Activated CD4-positive, alpha-beta T cell treated with anti-CD3 and anti-CD28 coated beads for 4 hours (primary cell): ENCODE measurements at places on chromosomes 3 and 15.

DNA sequence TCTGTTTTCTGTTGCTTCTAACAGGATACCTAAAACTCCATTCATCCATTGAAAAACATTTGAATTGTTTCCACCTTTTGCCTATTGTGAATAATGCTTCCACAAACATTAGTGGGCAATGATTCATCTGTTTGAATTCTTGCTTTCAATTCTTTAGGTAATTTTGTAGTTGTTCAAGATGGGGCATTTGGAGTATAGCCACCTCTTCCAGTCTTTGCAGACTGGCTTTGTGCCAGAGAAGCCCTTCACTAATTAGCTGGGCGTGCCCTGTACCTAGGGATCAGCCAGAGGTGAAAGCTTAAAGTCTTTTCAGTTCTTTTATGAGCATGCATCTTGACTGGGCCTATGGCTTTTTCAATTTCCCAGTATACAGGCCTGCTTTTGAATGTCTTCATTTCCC lies 10.9 kb downstream of the RTP1 start:
- DNase-seq: no peak

- DNase-seq: no peak
These were observed 11.9 kb upstream of the LRRC15 start for GRCh38 chr3:194381460-194381875.

- DNase-seq: no peak
These were observed 163.3 kb upstream of the IL12A start for GRCh38 chr3:159825216-159825854.

GRCh38 chr3:114408736-114409670 lies 115.2 kb downstream of the TIGIT start:
- no peak for DNase-seq

GRCh38 chr3:86046436-86047136 lies 944.4 kb downstream of the VGLL3 start:
- DNase-seq: no peak

GRCh38 chr15:27725731-27726130 lies 373.4 kb downstream of the OCA2 start:
- DNase-seq: no peak

GRCh38 chr3:190016966-190017365 lies 103.7 kb downstream of the P3H2 start:
- no peak for DNase-seq

- DNase-seq: no peak
These were observed 78.1 kb upstream of the XCR1 start for GRCh38 chr3:46105306-46105919.

- no peak for DNase-seq
These were observed 8.6 kb downstream of the SEMA6D start for GRCh38 chr15:47725906-47726305.

- DNase-seq: no peak
These were observed 292.9 kb upstream of the NR2F2 start for GRCh38 chr15:96037584-96037983.

- no peak for DNase-seq
These were observed 18.4 kb downstream of the PLA1A start for GRCh38 chr3:119616056-119616455.

GRCh38 chr3:50340448-50341329 lies at the start of gene RASSF1:
Gene RASSF1 (minus strand): TSS chr3:50340836. CDS start chr3:50340805, 31 bp downstream.
- DNase-seq: peak; percentile 54

DNA sequence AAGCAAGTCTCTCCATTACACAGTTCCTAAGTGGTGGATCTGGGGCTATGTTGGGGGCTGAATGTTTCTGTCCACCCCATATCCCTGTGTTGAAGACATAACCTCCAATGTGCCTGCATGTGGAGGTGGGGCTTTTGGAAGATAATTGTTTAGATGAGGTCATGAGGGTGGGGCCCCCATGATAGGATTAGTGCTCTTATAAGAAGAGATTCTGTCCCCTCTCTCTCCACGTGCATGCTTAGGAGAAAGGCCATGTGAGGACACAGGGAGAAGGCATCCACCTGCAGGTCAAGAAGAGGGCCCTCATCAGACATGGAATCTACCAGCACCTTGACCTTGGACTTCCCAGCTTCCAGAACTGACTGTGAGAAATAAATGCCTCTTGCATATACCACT lies 231.0 kb upstream of the CHRNA7 start:
- no peak for DNase-seq

GRCh38 chr15:96693990-96694517 lies 363.6 kb downstream of the NR2F2 start:
- no peak for DNase-seq

DNA sequence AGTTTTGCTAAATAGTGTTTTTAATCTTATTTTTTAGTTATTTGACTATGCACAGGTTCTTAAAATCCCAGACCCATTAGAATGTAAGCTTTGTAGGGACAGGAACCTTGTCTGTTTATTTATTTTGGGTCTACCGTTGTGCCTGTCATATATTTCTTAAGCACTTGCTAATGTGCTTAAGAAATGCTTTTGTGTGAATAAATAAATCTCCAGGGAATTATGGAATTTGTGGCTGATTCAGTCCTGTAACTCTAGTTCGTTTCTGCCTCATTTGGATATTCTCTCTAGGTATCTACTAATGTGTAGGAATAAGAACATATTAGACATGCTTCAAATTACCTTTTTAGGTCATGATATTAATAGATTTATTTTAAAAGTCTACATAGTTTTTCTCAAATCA lies 161.6 kb downstream of the LPP start:
- no peak for DNase-seq

DNA sequence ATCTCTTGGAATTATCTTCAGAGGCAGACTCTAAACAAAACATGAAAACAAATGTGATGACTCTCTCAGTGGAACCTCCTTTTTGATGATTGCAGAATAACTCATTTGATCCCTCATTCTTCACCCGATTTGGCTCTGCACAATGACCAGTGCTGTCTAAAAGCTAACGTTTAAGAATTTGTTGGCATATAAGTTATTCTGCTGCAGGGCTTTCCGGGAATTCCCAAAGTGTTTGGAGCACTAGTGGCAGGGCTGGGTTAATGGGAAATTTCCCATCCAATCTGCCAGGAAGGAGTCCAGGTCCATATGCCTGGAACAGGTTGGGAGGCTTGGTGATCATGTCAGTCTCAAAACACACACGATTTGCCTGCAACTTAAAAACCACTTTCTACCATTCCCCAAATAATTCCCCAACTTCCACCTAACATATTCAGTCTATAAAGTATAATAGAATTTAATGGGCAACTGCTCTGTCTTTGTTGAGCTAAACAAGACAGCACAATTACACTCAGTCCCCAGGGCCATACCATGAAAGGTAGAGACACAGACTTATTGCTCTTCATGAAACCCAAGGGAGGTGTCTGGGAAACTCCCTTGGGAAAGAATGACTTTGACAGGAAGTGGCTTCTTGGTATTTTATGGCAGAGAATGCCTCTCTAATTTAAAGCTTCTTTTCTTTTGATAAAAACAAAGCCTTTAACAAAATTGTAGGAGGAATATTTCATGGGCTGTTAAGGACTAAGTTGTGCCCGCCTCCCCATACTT lies 38.0 kb downstream of the ARRDC4 start:
- no peak for DNase-seq

GRCh38 chr15:75202251-75203016 lies 752 bp downstream of the C15orf39 start:
- DNase-seq: peak; percentile 79

DNA sequence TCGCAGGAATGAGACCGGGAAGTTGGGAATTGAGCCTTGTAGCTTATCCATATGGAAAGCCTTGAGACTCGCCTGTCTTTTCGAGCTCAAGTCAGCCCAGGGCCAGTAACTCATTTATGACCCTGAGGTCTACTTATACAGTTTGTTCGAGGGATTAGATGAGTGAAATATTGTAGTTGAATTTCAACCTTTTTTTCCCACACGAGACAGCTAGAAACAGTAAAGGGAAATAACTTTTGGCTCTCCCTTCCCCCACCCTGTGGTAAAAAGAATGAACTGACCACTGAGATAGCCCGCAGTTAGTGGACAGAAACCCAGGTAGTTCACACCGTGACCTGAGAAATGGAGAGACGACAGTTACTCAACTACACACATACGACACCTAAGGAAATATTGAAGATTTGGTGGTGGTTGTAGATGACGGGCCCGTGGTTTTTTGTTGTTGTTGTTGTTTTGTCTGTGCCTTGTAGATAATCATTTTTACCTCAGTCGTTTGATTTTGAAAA lies 841 bp downstream of the EIF3J start:
- no peak for DNase-seq

GRCh38 chr15:38129531-38130204 lies 123.0 kb upstream of the SPRED1 start:
- no peak for DNase-seq

DNA sequence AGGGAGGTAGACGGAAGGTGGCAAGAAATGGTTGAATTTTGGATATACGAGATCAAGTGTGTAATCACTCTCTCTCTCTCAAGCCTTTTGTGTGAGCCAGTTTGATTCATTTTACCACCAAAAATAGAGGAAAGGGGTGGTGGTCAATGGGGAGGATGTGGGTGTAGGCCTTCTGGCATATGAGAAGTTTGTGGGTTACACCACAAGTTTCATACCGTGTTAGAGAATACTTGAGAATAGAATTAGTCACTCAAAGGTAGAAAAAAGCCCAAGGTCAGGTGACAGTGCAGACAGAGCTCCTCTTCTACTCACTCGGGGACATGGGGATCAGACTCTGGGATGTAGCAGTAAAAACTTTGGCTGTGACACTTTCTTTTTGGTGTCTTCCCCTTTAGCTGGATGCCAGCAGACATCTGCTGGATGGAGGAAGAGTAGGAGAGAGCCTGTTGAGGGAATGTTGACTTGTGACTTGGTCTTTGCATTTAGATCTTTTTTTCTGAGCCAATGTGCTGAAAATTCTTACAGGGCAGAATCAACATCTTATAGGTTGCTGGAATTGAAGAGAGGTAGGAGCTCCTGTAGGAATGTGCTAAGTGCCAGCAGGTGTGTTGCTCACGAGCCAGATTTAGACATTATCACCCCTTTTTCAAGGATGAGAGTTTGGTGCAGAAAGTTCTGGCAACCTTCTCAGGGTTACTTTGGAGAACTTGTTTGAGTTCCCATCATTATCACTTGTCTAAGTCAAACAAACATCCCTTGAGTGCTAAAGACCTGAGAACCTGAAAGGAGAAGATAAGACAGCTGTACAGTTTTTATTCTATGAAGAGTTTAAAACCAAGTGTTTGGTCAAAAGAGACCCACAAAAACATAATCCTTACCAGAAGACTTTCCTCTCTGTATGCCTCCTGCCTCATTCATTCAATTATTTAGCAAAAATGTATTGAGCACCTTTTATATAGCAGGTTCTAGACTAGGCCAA lies 43.9 kb upstream of the RYK start:
- peak; percentile 52 for DNase-seq

- DNase-seq: no peak
These were observed 978.1 kb upstream of the ALCAM start for GRCh38 chr3:104388619-104389018.

GRCh38 chr15:26069231-26069641 lies 206.1 kb upstream of the ATP10A start:
- no peak for DNase-seq

GRCh38 chr3:9715764-9716437 lies 12.3 kb downstream of the CPNE9 start:
- DNase-seq: peak; percentile 23

DNA sequence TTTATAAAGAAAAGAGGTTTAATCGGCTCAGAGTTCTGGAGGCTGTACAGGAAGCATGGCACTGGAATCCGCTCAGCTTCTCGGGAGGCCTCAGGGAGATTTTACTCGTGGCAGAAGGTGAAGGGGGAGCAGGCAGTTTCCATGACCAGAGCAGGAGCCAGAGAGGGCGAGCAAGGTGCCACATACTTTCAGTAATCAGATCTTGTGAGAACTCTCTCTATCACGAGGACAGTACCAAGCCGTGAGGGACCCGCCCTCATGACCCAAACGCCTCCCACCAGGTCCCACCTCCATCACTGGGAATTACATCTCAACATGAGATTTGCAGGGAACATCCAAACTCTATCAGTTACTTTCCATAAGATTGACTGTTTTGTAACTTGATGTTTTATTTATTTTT lies 70.7 kb upstream of the SYN2 start:
- no peak for DNase-seq

DNA sequence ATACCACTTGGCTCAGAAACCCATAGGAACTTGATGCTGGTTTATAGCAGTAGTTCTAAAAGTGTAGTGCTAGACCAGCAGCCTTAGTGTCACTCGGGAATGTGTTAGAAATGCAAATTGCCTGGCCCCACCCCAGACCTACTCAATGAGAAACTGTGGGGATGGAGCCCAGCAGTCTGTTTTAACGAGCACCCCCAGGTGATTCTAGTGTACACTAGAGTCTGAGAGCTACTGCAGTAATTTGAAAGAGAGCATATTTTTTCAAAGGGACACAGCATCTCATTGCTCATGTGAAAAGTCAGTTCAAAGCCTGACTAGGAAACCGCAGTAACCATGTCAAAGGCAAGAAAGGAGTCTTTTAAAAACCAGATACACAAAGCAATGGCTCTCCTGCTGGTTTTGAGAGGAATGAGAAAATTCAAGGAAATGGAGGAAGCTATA lies 313.4 kb downstream of the SQOR start:
- DNase-seq: no peak

- DNase-seq: no peak
These were observed 110.5 kb downstream of the AKAP13 start for GRCh38 chr15:85490856-85491255.

DNA sequence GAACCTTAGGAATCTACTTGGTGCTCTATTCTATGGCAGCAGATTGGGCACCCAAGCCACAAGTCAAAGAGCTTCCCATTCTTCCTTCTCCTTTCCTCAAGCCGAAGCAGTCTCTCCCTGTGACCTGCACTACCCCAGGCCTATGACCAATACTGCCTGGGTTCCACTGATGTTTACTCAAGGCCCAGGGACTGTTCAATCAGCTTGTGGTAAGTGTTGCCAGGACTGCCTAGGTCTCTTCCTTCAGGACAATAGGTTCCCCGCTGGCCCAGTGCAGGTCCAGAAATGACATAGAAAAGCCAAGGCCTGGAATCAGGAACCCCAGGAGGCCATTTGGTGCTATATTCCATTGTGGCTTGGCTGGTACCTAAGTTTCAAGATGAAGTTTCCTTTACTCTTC lies 397.9 kb downstream of the ZIC4 start:
- DNase-seq: no peak

GRCh38 chr3:55453886-55454496 lies 33.1 kb downstream of the WNT5A start:
- no peak for DNase-seq

- DNase-seq: no peak
These were observed 43.3 kb upstream of the AGTR1 start for GRCh38 chr3:148654433-148654832.

DNA sequence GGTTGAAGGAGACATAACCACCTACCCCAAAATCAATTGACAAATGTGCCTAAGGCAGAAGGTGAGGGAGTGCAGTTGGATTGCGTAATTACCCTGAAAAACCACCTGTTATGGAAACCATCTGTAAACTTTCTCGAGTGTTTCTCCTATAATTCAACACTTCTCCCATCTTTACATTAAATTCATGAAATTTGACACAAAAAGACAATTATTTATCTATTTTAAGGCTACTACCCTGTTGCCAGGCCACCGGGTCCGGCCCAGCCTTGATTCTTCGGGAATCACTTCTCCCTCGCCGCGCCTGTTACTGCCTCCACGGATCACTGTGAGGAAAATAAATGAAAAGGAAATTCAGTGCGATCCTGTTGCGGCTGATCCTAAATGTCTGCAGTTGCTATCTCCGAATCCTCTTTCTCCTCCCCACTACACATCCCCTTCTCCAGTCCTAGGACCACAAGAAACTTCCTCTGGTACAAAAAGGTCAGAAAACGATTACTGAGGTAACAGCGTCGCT lies 646 bp downstream of the IQCB1 start:
- no peak for DNase-seq
